ENCODE measurements at places on chromosomes 16 and 17.

- DNase-seq = no peak
Observed at GRCh38 chr17:1109606-1110540, 69.9 kb downstream of the ABR start.

DNA sequence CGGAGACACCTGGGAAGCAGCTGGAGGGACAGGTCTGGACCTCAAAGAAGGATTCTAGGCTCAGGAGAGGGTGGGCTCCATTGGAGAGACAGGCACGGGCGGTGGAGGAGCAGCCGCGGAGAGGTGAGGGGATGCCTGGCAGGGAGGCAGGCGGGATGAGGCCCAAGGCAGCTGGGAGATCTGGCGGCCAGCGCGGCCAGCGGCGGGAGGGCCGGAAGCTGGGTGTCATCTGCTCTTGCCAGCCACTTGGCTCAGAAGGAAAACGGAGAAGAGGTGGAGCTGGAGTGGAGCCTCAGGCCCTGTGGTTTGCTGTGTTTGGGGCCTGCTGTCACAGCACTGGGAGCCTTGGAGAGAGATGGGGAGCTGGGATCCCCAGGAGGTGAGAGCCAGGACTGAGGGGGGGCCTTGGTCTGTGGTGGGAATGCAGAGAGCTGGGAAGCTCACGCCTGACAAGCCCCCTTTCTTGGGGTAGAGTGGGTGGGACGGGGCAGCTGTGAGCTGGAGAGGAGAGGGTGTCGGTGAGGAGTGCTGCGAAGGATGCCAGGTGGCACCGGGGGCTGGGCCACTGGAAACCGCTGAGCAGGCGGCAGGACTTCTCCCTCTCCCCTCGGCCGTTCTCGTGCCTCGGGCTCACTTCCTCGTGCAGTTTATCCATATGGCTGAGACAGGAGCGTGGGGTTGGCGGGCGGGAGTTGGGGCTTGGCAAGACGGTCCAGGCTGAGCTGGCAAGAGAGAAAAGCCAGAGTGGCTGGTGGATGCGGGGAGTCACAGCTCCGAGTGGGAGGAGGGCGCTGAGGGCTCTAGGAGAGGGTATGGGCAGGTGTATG is 8.0 kb downstream of the TBC1D24 start:
- DNase-seq = peak; percentile 48

- no peak for DNase-seq
Observed at GRCh38 chr16:73228649-73229048, 180.7 kb upstream of the ZFHX3 start.

GRCh38 chr16:53913099-53913870 is 209.3 kb downstream of the FTO start:
- peak; percentile 69 for DNase-seq

DNA sequence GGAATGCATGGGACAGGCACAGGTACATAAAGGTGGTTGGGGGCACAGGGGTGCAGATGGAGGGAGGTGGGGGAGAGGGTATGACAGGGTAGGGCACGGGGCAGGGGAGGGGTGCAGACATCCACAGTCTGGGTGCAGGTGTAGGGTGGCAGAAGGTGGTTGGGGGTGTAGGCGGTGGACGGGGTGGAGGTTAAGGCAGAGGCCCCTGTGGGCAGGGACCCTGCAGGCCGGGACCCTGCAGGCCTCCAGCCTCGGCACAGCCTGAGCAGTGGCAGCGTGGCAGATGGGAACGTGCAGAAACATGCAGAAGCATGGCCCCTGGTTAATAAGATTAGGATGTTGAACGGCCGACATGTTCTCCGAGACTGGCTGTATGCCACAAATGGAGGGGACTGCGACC is 115.2 kb downstream of the RBFOX3 start:
- no peak for DNase-seq

GRCh38 chr17:57941384-57942370 is 13.5 kb downstream of the CUEDC1 start:
- no peak for DNase-seq

DNA sequence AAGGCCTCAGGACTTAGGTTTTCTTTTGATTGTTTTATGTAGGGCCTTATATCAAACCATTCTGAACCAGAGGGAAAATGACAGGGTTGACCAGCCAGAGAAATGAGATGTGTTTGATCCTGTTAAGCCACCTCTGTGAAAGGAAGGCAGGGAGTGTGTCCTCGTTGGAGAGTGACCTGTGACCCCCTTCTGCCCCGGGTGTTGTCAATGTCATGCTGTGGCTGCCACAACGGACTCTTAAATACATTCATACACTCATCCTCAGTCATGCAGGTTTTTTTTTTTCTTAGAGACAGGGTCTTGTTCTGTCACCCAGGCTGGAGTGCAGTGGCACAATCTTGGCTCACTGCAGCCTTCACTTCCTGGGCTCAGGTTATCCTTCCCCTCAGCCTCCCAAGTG is 6.1 kb downstream of the MYCBPAP start:
- DNase-seq = no peak

DNA sequence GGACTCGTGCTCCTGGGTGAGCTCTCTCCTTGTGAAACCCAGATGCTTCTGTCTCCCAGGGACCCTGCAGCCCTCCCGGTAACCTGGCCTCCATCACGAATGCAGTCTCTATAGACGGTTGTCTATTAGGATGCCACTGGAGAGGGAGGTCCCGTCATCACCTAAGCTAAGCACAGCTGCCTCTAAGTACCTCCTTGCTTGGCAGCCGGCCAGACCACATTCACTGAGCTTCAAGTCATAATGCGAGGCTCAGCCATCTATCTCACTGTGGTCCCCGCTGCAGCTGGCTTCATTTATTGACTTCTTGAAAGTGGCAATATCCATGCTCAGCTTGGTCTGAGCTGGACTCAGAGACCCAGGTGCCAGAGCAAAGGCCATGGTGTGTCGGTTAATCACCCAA is 74.5 kb upstream of the HSBP1 start:
- no peak for DNase-seq

Data from AG09319 (cell line).